Smooth muscle cell of bladder (primary cell): ENCODE measurements at places on chromosomes 11 and 22. TPM values are rescaled to one million over a fixed set of nuclear protein-coding genes. Genes with fewer than 3 reads are reported as not detected.

Gene OPCML
- total RNA-seq = not detected in 2 replicates

Gene GPR152
- not detected in 2 replicates for total RNA-seq

Gene SMC1B
- not detected in 2 replicates for total RNA-seq

Gene ENTHD1
- total RNA-seq = not detected in 2 replicates

Gene SLC16A8
- 0.14 and 0.18 TPM in 2 replicates for total RNA-seq

Gene WBP2NL
- 0.28 and 0.46 TPM in 2 replicates for total RNA-seq

Gene OR5A1
- not detected in 2 replicates for total RNA-seq

Gene TIMM10
- 36.7 and 43.0 TPM in 2 replicates for total RNA-seq

Gene MUC5AC
- not detected in 2 replicates for total RNA-seq

Gene FLRT1
- 0.18 and 0.28 TPM in 2 replicates for total RNA-seq

Gene PAK1
- total RNA-seq = 18.2 and 20.7 TPM in 2 replicates

Gene VPREB3
- not detected in 2 replicates for total RNA-seq

Gene STK33
- total RNA-seq = 0.37 and 0.57 TPM in 2 replicates

Gene NTM
- 15.4 and 17.7 TPM in 2 replicates for total RNA-seq

Gene TUBGCP6
- total RNA-seq = 19.5 and 31.0 TPM in 2 replicates

Gene RAB38
- total RNA-seq = 1.4 and 1.5 TPM in 2 replicates

Gene BRSK2
- total RNA-seq = 0.14 and 0.18 TPM in 2 replicates

Gene EFEMP2
- 72.7 and 94.0 TPM in 2 replicates for total RNA-seq

Gene RAG2
- not detected in 2 replicates for total RNA-seq

Gene CUL5
- 34.1 and 35.4 TPM in 2 replicates for total RNA-seq

Gene RCN1
- 350 and 377 TPM in 2 replicates for total RNA-seq

Gene SCUBE2
- total RNA-seq = 1.7 and 4.4 TPM in 2 replicates

Gene COX8A
- total RNA-seq = 347 and 502 TPM in 2 replicates

Gene DEUP1
- not detected in 2 replicates for total RNA-seq

Gene SYCE3
- 0.37 and 0.85 TPM in 2 replicates for total RNA-seq

Gene GLYAT
- total RNA-seq = not detected in 2 replicates

Gene OOSP1
- not detected in 2 replicates for total RNA-seq

Gene NCAPH2
- 17.1 and 18.6 TPM in 2 replicates for total RNA-seq

Gene CD3E
- total RNA-seq = not detected in 2 replicates

Gene CSNK1E
- total RNA-seq = 69.0 and 84.5 TPM in 2 replicates
